Panc1 (cell line): ENCODE measurements at places on chromosomes 11 and 22.

DNA sequence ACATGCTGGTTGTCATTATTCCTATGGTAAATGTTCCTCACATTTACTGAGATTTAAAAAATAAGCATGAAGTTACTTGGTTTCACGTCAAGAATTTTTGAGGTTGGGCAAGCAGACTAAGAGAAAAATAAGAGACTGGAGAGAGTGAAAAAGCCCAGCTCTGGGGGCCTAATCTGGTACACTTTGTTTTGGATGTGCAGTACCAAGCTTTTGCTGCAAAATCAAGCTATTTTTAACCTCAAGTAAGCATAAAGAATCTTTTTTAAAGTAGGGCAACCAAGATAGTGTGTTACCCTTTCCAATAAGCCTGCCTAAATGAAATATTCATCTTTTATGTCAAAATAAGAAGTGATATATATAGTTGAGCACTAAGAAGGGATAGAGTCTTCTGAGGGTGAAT lies 79.4 kb upstream of the ARHGAP20 start:
- no peak for DNase-seq

GRCh38 chr22:44147008-44147645 lies 33.6 kb upstream of the PARVG start:
- no peak for DNase-seq

- DNase-seq: peak; percentile 91
These were observed at the start of gene FAR1 for GRCh38 chr11:13668102-13668956. TSS of gene FAR1 (plus strand) at chr11:13668668. CDS start at chr11:13694766, 26,098 bp downstream.

DNA sequence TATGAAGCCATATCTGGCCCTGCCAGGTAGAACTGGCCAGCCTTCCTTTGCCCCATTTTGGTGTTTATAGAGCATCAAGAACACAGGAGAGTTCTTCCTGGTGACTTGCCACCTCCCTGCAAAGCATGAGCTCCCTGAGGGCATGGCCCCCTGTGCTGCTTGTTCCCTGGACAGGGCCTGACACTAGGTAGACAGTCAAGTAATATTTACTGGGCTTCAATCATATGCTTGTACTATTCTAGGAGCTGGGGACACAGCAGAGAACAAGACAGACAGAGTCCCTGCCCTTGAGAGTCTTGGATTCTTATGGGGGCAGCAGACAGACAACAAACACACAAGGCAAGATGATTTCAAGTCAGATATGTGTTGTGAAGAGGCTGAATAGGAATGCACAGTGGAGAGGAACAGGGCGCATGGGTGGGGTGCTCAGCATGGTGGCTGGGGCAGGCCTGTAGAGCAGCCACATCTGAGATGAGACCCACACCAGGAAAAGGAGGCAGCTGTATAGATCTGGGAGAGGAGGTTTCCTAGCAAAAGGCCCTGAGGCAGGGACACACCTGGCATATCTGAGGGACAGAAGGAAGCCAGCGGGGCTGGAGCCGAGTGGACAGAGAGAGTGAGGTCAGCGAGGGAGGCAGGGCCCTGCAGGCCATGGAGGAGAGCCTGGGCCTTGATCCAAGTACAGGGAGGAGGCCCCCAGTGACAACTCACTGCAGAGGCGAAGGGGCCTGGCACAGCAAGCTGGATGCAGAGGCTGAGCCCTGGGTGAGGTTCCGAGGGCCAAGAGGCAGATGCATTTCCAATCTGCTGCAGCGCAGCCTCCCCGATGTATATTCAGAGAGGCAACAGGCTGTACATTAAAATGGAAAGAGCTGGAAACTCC lies 10.2 kb upstream of the CBX6 start:
- no peak for DNase-seq

DNA sequence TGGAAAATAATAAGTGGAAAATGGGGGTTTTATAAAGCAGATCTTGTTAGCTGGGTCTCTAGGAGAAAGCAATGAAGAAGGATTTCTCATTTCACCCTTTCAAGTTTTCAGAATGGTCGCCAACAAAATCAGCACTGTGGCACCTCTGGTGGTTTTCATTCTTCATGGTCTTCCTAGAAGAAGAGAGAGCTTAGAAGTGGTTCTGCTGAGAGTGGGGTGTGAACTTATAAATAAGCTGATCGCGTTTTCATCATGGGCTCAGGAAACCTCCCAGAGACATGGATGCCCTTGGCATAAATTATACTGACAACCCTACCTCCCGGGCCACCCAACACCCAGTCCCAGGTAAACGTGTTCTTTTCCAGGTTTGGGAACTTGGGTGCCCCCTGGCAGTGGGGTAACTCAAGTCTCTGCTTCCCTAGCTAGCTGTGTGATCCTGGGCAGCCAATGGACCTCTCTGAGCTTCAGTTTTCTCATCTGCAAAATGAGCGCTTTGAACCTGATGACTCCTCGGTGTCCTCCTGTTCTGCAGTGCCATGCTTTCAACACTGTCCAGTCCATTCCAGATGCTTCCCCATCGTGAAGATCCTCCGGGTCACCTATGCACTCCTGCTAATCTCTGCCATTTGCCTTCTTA lies 72.6 kb upstream of the GRAMD1B start:
- no peak for DNase-seq

- no peak for DNase-seq
These were observed 235.9 kb upstream of the ARHGAP20 start for GRCh38 chr11:110948112-110948511.
